ENCODE measurements at places on chromosomes 2 and 18. TPM values are rescaled to one million over a fixed set of nuclear protein-coding genes. Genes with fewer than 3 reads are reported as not detected.
A peak's percentile ranks its signal among the peaks of the same experiment; 100 is the strongest.

DNA sequence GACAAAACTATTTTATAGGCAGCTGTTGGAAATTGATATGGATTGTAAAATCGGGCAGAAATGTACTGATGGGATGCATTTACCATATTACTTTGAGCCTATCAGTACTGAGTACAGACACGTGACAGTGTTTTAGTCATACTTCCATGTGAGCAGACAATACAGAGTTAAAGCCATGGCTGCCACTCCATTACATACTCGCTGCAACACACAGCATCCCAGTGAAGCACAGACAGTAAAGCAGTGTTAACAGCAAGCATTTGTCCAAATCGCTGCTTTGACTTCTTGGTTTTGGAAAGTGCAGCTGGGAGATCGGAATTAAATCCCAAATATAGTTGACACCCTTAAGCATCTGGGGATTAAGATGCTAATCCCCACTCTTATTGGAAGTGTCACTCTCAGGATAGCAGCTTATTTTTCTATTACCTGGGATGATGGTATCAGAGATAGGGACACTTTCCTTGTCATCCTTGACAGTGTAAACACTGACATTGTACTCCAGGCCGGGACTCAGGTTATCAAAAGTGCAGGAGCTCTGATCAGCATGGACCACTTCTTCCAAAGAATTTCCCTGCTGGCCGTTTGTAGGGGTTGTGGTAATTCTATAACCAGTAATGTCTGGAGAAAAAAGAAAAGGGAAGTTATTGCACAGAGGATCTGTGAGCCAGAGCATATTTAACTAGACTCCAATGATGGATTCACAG, 41.6 kb downstream of the FN1 start:
- H3K27ac ChIP-seq: no peak overlapping the region
- H3K27me3 ChIP-seq: no peaks in the 10 kb centered on the region
- DNase-seq: no peak
- H3K36me3 ChIP-seq: no peaks in the 10 kb centered on the region

DNA sequence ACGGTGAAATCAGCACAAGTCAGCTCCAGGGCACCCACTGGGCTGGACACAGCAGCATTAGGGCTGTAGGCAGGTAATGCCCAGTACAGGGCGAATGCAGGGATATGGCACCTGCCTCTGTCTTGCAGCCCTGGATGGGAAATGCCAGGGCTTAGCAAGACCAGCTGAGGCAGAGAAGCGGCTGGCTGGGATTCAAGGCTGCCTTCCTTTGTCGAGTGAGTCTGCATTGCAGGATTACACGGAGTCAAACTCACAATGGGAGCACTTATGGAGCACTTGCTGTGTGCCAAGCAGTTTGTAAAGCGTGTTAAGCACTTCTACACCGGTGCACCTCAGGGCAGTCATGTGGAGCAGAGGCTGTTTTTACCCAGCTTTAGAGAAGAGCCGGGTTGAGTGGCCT, 87.3 kb upstream of the HDAC4 start:
- H3K4me1 ChIP-seq: no peaks in the 10 kb centered on the region
- no peaks in the 10 kb centered on the region for H3K36me3 ChIP-seq
- no peak overlapping the region for H3K4me3 ChIP-seq
- H3K27ac ChIP-seq: no peak overlapping the region

Gene DTNA
- total RNA-seq: not detected

GRCh38 chr2:226799211-226799975, at the start of gene IRS1:
IRS1 (minus strand) TSS chr2:226799820; CDS start chr2:226798738, 1,082 bp downstream.
- peak; percentile 76 for DNase-seq
- no peaks in the 10 kb centered on the region for H3K27me3 ChIP-seq
- peak within 1 kb of the TSS; percentile 61 for H3K27ac ChIP-seq
- H3K36me3 ChIP-seq: 0 out of 2 replicates have a peak, but pooled peaks cover 11% of the 10 kb centered on the region
- peaks cover 45% of the 10 kb centered on the region for H3K4me1 ChIP-seq

- H3K27me3 ChIP-seq: no peaks in the 10 kb centered on the region
- no peak for DNase-seq
- H3K4me3 ChIP-seq: no peak overlapping the region
- H3K36me3 ChIP-seq: no peaks in the 10 kb centered on the region
Observed at GRCh38 chr2:45001869-45002385, 7.3 kb downstream of the SIX2 start.

DNA sequence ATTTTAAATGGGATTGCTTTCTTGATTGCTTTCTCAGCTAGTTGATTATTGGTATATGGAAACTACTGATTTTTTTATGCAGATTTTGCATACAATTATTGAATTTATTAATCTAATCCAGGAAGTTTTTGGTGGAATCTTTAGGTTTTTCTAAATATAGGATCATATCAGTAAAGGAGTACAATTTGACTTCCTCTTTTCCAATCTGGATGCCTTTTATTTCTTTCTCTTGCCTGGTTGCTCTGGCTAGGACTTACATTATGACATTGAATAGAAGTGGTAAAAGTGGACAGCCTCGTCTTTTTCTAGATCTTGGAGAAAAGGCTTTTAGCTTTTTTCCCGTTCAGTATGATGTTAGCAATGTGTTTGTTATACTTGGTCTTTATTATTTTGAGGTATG, 51.3 kb downstream of the OTX1 start:
- H3K36me3 ChIP-seq: no peaks in the 10 kb centered on the region
- no peak overlapping the region for H3K4me3 ChIP-seq
- H3K27me3 ChIP-seq: no peaks in the 10 kb centered on the region
- H3K4me1 ChIP-seq: no peaks in the 10 kb centered on the region
- no peak overlapping the region for H3K27ac ChIP-seq

DNA sequence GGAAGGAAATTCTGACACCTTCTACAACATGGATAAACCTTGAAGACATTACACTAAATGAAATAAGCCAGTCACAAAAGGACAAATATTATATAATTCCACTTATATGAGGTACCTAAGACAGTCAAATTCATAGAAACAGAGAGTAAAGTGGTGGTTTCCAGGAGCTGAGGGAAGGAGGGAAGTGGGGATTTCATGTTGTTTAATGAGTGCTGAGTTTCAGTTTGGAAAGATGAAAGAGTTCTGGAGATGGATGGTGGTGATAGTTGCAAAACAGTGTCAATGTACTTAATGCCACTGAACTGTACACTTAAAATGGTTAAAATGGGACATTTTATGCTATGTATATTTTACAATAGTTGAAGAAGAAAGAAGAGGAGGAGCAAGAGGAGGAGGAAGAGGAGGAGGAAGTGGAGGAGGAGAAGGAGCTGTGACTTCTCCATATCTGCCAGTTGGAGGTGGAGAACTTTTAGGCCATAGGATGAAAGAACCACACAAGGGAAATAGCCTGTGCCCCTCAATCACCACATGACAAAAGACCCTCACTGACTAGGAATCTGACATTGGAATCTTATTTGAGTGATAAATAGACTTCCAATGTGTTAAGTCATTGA, 55.3 kb upstream of the LGALSL start:
- H3K27ac ChIP-seq: peak overlapping the region; percentile 93
- DNase-seq: no peak
- H3K27me3 ChIP-seq: no peaks in the 10 kb centered on the region
- no peaks in the 10 kb centered on the region for H3K36me3 ChIP-seq
- H3K4me3 ChIP-seq: no peak overlapping the region

DNA sequence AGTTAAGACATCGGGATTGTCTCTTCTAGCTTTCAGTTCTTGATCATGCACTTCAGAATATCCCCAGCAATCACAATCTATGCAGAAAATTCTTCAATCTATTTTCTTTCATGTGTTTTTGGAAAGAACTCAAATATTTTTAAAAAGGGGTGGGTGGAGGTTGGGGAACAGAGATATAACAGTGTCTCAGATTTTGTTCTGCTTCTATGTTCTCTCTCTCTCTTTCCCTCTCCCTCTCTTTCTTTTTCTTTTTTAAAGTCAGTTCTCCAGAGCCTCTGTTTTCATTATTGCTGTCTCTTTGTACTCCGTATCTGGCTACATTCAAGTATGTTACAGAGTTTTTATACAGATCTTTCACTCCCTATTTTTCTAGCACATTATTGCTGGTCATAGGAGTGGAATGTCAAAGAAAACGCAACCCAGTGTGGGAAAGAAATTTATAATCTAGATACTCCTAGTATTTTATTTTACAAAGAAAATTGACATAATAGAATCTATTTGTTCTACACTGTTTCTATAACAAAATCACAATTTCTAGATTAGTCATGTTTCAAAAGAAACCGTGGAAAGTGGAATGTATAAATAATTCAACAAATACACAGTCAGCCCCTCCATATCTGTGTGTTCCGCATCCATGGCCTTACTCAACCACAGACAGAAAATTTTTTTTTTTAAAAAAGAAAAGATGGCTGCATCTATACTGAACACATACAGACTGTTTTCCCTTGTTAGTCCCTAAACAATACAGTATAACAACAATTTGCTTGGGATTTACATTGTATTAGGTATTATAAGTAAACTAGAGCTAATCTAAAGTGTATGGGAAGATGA, 11.2 kb upstream of the NEMP2 start:
- H3K4me1 ChIP-seq: no peaks in the 10 kb centered on the region
- no peaks in the 10 kb centered on the region for H3K27me3 ChIP-seq
- H3K36me3 ChIP-seq: no peaks in the 10 kb centered on the region
- no peak for DNase-seq
- no peak overlapping the region for H3K27ac ChIP-seq
- no peak overlapping the region for H3K4me3 ChIP-seq

Gene ANKRD30B
- not detected for total RNA-seq

- no peaks in the 10 kb centered on the region for H3K4me1 ChIP-seq
- no peak overlapping the region for H3K27ac ChIP-seq
- H3K27me3 ChIP-seq: no peaks in the 10 kb centered on the region
- no peak overlapping the region for H3K4me3 ChIP-seq
- peak; percentile 13 for DNase-seq
Observed at GRCh38 chr2:179837408-179837807, 24.0 kb downstream of the ZNF385B start.

DNA sequence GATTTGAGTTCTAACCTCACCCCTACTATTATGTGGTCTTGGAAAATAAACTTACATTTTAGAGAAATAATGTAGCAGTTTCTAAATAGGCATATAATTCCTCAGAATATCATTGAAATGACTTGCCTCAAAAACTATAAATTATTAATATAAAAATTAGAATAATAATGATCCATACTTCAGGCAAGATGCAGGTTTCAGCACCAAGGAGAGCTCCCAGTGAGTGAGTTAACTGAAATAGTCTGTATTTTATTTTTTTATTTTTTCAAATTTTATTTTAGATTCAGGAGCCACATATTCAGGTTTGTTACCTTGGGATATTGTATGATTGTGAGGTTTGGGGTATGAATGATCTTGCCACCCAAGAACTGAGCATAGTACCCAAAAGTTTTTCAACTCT, 472.2 kb upstream of the DCC start:
- H3K36me3 ChIP-seq: no peaks in the 10 kb centered on the region
- no peaks in the 10 kb centered on the region for H3K27me3 ChIP-seq
- no peak overlapping the region for H3K27ac ChIP-seq
- no peak overlapping the region for H3K4me3 ChIP-seq

DNA sequence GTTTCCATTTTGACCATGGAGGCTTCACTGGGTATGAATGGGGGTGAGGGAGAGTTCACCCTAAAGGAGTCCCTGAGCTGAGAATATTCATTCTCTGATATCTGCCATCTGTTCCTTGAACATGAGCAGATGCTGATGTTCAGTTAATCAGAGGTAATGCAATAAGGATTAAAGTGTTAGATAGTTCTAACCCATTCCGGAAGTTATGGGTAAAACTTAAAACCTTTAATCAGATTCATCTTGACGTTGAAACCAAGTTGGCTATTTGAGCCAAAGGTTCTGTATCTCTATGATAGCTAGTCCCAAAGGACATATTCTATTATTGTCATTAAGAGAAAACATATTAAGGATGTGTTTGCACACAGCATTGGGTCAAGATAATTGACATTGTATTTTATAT, 268.9 kb downstream of the PLCL1 start:
- no peaks in the 10 kb centered on the region for H3K27me3 ChIP-seq
- no peak overlapping the region for H3K27ac ChIP-seq
- H3K4me3 ChIP-seq: no peak overlapping the region
- H3K4me1 ChIP-seq: no peaks in the 10 kb centered on the region
- no peak for DNase-seq

DNA sequence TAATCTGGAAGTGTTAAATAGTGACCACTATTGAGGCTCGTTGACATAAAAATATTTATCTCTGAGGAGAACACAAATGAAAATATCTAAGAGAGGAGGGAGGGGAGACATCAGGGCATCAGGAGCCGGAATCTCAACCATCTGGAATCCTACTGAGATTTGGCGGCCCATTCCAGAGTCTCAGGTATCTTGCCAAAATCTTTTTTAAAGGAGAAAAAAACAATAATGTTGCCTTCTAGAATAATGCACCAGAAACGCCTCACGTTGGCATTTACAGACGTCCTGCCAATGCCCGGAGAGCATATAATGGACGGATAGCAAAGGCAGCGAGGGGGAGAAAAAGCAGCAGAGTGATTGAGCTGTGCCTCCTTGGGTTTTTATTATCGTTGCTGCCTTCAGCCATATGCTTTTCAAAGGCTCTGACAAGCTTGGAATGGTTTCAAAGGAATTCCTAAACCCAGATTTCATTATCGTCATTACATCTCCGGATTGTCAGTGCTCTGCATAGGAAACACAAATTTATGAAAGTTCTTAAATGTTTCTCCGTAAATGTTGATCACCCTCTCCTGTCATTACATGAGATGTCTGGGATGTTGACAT, 30.9 kb upstream of the EGR4 start:
- no peak for DNase-seq
- H3K4me3 ChIP-seq: no peak overlapping the region
- H3K27ac ChIP-seq: no peak overlapping the region

Gene BCL11A
- not detected for total RNA-seq

GRCh38 chr2:204923957-204924356, 378.7 kb downstream of the PARD3B start:
- H3K36me3 ChIP-seq: no peaks in the 10 kb centered on the region
- H3K27me3 ChIP-seq: no peaks in the 10 kb centered on the region
- H3K4me1 ChIP-seq: no peaks in the 10 kb centered on the region
- DNase-seq: no peak
- no peak overlapping the region for H3K4me3 ChIP-seq

Gene SGPP2
- total RNA-seq: 0.57 TPM

GRCh38 chr2:159185401-159186130, 100.9 kb downstream of the WDSUB1 start:
- no peak overlapping the region for H3K27ac ChIP-seq
- no peak overlapping the region for H3K4me3 ChIP-seq
- no peak for DNase-seq

DNA sequence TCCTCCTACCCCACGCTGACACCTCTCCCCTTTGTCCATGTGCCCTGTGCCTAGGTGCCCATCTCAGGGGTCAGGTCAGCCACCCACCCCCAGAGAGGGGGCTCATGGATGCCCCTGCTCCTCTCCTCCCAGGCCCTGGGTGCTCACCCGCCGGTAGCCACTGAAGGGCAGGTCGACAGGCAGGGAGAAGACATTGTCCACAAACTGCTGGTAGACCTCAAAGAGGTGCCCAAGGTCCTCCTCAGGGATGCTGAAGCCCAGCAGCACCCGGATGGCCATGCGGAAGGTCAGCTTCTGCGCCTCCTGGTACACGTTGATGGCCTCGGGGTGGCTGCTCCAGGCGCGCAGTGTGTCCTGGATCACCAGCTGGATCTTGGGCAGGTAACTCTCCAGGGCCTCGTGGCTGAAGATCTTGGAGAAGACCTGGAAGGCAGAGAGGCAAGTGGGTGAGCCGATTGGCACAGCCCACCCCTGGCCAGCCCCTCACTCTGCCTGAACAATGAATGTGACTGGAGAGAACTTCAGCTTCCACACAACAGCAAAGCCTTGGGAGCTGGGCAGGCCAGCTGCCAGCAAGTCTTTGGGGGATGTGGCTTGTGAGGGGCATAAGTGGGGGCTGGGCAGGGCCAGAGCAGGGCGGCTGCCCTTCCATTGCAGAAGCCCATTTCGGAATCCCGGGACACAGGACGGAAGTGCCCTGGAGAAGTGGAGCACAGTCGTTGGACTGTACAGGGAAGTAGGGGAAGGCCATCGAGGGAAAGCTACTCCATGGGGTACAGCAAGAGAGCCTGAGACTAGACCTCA, 12.5 kb downstream of the CYP26B1 start:
- H3K27ac ChIP-seq: no peak overlapping the region
- H3K36me3 ChIP-seq: no peaks in the 10 kb centered on the region
- H3K27me3 ChIP-seq: no peaks in the 10 kb centered on the region
- H3K4me1 ChIP-seq: peaks cover 31% of the 10 kb centered on the region
- DNase-seq: no peak
- H3K4me3 ChIP-seq: no peak overlapping the region

Measured in PC-9 (cell line).